ENCODE measurements at places on chromosomes 13 and 19. TPM values are rescaled to one million over a fixed set of nuclear protein-coding genes. Genes with fewer than 3 reads are reported as not detected.

- no peak for DNase-seq
These were observed 4.7 kb upstream of the POMP start for GRCh38 chr13:28654276-28654675.

DNA sequence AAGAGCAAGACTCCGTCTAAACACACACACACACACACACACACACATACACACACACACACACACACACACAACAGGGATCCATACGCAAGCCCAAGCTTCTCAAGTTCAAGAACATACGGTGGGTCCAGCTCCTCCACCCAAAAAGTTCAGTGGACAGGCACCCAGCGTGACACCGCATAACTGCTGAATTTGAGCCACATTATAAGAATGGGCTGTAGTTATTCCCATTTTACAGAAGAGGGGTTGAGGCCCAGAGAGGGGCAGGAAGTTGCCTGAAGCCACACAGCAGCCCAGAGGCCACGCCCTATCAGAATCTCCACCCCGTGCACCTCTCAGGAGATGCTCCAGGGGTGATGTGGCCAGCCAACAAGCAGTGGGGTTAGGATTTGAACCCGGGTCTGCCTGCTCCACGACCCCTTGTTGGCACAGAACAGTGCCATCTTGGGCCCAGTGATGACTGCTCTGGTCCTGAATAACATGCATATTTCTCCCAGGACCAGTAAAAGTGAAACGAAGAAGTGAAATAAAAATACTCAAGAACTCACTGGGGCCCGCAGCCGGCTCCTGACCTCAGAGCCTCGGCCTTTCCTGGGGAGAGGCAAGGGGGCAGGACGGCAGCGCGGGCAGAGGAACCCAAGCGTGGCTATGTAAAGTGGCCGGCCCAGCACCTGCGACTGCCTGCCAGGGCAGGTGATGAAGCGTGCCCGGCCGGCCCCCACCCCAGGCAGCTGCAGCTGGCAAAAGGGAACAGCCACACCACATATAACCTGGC lies 61.9 kb downstream of the AP1M1 start:
- DNase-seq = no peak

The ADM5 gene
- 2.5 TPM for total RNA-seq

- DNase-seq = no peak
These were observed 43.0 kb downstream of the STK24 start for GRCh38 chr13:98533912-98534311.

DNA sequence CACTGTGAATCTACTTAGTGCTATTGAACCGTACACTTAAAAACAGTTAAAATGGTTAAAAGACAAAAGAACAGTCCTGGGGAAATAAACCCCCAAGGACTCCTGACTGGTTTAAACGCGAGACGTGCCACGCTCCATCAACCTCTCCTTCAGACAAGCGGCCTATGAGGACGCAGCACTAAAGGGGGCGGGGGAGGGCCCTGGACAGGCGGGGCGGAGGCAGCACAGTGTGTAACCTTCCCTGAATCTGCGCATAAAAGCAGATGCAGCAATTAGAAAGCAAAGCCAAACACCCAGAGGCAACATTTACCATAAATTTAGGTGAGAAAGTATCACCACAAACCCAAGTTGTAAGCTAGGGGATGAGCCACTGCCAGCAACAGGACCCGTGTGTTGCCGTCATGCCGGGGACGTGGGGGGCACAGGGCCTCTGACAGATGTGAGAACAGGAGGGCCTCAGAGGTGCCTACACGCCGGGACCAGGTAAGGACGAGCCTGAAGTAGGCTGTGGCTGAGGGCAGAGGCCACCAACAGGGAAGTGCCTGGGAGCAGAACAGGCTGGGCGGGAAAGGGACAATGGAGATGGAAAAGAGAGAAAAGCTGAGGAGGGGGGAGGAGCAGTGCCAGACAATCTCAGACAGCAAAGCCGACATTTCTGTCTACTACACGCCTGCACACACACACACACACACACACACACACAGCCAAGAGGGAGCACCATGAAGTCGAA lies 15.3 kb upstream of the ADPRHL1 start:
- no peak for DNase-seq

DNA sequence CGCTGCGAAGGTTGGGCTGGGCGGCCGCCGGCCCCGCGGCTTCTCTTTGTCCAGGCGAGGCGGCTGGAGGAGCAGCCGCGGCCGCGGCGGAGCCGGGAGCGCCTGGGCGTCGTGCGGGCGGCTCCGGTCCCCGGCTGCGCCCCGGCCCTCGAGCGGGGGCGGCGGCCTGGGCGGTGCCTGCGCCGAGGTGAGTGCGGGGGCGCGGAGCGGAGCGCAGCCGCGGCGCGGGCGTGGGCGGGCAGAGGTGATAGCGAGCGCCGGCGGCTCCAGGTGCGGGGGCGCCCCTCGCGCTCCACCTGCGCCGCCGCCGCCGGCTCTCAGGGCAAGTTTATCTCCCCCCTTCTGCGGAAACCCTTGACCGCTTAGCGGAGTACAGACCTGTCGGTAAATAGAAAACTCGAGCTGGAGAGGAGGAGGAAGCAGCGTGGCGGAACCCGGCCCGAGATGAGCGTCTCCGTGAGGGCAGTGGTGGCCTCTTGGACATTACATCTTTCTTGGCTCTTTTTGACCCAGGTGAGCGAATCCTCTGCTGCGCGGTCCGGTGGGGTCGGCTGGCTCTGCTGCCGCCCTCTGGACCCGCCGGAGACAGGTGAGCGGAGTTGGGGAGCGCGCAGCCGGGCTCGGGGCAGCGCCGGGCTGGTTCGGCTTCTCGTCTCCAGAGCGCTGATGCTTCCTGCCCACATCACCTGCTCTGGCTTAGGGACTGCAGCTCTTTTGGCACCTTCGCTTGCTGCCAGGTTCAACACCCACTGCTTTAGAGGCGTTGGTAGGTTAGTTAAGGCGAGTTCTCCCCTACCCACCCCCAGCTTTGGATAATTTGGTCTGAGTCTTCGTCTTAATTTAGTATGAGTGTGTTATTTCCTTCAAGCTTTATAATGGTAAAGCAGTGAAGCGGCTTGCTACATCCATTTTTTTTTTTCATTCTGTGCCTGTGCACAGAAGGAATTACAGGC lies at the start of gene MTUS2:
TSS of gene MTUS2 (plus strand) at position 241 of the 953 bp plus-strand sequence.
- DNase-seq = no peak

GRCh38 chr19:46722421-46723022 lies 5.6 kb upstream of the PRKD2 start:
- DNase-seq = no peak

The PDCD5 gene
- total RNA-seq = 24.9 TPM

The LILRB1 gene
- total RNA-seq = 0.87 TPM

- no peak for DNase-seq
These were observed 58.6 kb upstream of the WDFY2 start for GRCh38 chr13:51525567-51526167.

DNA sequence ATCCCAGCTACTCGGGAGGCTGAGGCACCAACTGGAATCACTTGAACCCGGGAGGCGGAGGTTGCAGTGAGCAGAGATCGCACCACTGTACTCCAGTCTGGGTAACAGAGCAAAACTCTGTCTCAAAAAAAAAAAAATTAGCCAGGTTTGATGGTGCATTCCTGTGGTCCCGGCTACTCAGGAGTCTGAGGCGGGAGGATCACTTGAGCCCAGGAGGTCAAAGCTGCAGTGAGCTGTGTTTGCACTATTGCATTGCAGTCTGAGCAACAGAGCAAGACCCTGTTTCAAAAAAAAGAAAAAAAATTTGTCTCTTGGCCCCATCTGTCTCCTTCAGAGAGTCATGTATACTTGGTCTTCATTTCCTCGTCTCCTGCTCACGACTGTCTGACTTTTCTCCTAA lies 1.6 kb downstream of the CCDC97 start:
- no peak for DNase-seq

- peak; percentile 27 for DNase-seq
These were observed 66.3 kb downstream of the MAP4K1 start for GRCh38 chr19:38551450-38551813.

The ATP4A gene
- total RNA-seq = not detected

DNA sequence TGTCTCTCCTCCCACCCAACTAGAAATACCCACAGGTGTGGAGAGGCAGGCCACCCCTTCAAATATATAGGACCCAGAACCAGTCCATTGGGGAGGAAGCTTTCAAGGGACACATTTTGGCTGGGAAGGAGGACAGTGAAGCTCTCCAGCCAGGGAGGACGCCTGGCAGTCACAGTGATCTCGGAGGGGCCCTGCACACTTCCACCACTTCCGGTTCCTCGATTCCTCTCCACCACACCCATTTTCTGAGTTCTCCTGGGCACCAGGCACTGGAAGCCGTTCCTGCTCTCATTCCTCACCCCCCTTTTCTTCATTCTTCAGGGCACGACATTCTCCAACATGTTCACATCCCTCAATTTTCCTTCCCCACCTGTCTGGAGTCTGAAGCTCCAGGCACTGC lies 30.4 kb upstream of the CEACAM21 start:
- no peak for DNase-seq

- DNase-seq = no peak
These were observed 68.3 kb downstream of the CEBPG start for GRCh38 chr19:33441828-33442227.

DNA sequence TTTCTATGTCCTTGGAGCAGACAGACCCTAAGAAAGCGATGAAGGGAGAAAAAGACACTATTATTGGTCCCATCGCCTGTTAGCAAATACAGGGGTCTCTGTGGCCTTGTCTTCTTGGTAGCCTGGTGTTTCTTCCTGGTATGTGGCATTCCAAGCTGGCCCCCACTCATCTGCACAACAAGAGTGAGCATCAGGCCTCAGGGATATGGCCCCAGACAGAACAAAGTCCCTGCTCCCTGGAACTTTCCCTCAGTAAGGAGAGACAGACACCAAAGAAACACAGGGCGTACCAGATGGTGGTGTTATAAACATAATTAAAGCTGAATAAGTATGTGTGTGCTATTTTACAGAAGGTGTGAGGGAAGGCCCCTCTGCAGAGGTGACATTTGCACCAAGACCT lies 48.2 kb upstream of the KPNA3 start:
- no peak for DNase-seq

DNA sequence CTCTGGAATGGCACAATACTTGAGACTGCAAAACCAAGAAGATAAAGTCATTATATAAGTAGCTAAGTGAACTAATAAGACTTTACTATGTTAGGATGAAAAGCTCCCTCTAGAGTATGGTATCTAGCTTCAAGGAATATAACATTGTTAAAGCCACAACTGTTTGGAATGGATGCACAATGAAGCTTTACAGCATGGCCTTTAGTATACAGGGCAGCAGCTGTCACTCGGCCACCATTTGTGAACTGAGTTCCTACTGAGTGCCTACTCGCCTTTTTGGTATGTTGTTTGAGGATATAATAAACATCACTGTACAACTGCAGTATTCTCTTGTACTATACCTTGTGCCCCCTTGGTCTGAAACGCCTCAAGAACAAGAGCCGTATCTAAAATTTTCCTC lies 6.8 kb downstream of the ALG5 start:
- no peak for DNase-seq

The ADGRE3 gene
- not detected for total RNA-seq

GRCh38 chr13:98622931-98623331 lies 46.0 kb upstream of the STK24 start:
- no peak for DNase-seq

The OBI1 gene
- total RNA-seq = 3.5 TPM

The FAM124A gene
- not detected for total RNA-seq

GRCh38 chr19:13054626-13055212 lies 47.9 kb downstream of the LYL1 start:
- no peak for DNase-seq

DNA sequence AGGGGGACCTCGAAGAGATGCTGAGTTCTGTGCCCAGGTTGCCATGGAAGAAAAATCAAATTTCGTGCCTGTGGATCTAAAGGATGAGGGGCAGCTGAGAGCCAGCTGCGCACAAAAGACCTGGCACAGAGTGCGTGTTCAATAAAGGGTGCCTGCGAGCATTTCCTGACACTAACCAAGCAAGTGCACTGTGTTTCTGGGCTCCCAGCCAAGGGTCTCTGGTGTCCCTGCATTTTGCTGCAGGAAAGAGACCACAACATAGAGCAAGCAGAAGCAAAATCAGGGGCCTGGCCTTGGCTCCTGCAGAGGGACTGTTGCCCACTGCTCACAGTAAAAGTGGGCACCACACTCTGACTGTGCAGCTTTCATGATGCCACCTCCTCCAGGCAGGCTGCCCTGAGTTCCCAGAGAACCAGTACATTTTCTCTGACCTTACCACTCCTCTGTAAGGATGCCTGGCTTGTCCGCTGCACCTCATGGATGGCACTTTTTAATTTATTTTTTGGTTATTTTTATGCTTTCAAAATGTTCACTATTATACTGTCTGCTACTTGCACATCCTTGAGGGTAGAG lies 70.8 kb upstream of the GPR12 start:
- DNase-seq = no peak

The OLFM4 gene
- not detected for total RNA-seq

The COL5A3 gene
- total RNA-seq = 0.94 TPM

GRCh38 chr19:1591421-1592023 lies 1.1 kb downstream of the MBD3 start:
- no peak for DNase-seq

DNA sequence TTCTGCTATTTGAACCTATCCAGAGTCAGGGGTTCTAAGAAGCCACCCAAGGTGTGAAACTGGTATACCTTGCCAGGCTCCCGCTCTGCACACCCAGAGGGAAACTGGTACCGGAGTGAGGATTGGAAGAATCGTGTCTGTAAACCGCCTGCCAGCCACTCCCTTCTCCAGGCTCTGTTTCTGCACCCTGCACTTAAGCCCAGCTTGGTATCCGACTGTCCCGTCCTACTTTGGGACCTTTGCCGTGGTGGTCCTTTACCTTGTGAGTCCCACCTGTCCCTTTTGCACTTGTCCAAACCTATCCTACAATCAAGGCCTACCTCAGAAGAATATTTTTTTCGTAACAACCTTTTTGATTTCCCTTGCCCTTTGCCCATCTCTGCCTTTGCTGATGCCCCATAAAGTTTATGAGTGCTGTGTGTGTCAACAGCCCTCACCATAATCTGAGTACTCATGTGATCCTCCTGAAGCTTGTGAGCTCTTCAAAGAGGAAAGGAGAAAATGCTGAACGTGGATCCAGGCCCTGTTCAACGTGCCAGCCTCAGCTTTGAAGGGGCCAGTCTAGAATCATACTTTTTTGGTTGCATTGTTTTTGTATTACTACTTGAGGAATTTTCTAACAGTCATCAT lies 44.7 kb downstream of the GARRE1 start:
- DNase-seq = no peak

The WDR18 gene
- 20.6 TPM for total RNA-seq

GRCh38 chr19:1141944-1142343 lies 32.1 kb downstream of the SBNO2 start:
- no peak for DNase-seq

- DNase-seq = no peak
These were observed 394.2 kb downstream of the FGF9 start for GRCh38 chr13:22064854-22065620.

Measured in CD8-positive, alpha-beta T cell (primary cell).